Stimulated activated naive CD4-positive, alpha-beta T cell treated with Interleukin-2 at 50 U/mL for 16 hours (primary cell): ENCODE measurements at places on chromosomes 11 and 22.

GRCh38 chr11:69217276-69218105 is 61.8 kb downstream of the SMIM38 start:
- DNase-seq = no peak

DNA sequence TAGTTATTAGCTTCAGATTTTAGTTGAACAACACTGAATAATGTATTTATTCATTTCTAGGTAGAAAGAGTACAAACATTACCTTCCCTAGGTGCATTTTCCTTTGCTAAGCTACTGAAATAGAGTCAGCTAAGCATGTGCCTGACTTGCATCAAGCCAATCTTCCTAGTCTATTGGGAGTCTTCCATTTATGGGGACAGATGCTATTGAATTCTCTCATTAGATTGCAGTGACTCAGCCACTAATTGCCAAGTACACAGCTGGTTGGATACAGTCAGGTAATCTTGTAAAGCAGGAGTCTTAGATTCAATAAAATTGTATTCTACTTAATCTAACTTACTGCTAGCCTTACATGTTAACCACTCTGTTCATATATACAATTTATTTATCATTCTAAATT is 55.2 kb upstream of the RPS13 start:
- no peak for DNase-seq

- DNase-seq = no peak
Measured at GRCh38 chr11:98531576-98531975, 489.2 kb upstream of the CNTN5 start.

DNA sequence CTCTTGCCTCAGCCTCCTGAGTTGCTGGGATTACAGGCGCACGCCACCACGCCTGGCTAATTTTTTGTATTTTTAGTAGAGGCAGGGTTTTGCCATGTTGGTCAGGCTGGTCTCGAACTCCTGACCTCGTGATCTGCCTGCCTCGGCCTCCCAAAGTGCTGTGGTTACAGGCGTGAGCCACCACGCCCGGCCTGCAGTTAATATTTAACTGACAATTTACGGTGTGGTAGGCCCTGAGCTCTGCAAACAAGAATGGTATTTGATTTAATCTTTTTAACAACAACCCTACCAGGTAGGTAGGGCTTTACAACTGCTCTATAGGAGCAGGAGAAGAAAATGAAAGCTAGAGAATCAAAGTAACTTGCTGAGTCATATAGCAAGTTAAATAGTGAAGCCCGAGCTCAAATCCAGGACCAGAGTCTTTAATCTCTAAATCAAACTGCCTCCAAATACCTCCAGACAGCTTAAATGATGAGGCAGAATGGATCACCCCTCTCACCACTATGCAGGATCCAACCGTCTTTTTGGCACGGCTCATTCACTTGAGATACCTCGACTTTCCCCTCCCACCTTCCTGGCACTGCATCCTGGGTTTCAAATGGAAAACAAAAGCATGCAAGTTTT is 9.4 kb downstream of the UEVLD start:
- DNase-seq = no peak

- no peak for DNase-seq
Measured at GRCh38 chr11:128814856-128815705, 52.0 kb downstream of the KCNJ1 start.

- peak; percentile 74 for DNase-seq
Measured at GRCh38 chr22:37166675-37167066, 17.0 kb upstream of the IL2RB start.

DNA sequence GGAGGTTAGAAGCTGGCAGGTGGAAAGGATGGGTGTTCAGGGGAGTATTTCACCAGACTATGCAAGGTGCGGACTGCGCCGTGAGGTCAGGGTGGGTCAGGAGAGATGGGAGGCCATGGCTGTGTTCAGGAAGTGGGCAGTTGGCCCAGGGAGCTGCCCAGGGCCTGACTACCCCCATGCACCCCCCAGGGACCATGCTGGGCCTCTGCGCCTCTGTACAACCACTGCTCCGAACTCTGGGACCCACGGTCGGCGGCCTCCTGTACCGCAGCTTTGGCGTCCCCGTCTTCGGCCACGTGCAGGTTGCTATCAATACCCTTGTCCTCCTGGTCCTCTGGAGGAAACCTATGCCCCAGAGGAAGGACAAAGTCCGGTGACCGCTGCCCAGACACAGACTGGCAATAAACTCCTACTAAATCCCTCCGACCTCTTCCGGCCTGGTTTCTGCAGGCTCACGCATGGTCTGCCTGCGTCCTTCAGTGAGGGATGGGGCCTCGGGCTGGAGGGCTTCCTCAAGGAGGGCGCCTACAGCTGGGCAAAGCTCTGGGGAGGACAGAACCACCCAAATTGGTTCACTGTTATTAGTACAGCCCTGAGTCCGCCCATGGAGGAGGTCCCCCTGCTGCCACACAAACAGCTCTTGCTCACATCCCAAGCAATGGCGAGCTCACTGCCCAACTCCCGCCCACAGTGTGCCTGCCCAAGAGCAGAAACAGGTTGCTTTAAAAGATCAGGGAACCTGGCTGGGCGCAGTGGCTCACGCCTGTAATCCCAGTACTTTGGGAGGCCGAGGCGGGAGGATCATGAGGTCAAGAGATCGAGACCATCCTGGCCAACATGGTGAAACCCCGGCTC is 4.2 kb downstream of the PHLDA2 start:
- no peak for DNase-seq

DNA sequence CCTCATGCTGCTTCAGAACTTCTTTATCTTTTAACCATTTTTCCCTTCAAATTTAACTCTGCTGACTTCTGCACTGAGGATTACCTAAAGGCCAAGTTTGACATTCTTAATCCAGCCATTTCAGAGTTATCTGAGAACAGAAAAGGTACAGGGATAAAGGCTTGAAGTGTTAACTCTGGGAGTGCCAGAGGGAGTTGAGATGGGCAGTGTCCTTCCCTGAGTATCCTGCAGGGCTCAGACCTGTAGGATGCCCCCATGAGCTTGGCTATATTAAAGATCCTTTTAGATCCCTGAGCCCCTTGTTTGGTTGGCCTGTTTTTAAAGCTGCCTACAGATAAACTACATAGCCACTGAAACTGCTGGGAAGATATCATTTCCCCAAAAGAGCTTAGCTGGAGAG is 268.4 kb upstream of the KIRREL3 start:
- no peak for DNase-seq
